SW 1271 (cell line): ENCODE measurements at places on chromosomes 5 and 9.
A peak's percentile ranks its signal among the peaks of the same experiment; 100 is the strongest.

- DNase-seq = peak; percentile 67
Observed at GRCh38 chr5:151739939-151740335, 18.5 kb downstream of the ATOX1 start.

DNA sequence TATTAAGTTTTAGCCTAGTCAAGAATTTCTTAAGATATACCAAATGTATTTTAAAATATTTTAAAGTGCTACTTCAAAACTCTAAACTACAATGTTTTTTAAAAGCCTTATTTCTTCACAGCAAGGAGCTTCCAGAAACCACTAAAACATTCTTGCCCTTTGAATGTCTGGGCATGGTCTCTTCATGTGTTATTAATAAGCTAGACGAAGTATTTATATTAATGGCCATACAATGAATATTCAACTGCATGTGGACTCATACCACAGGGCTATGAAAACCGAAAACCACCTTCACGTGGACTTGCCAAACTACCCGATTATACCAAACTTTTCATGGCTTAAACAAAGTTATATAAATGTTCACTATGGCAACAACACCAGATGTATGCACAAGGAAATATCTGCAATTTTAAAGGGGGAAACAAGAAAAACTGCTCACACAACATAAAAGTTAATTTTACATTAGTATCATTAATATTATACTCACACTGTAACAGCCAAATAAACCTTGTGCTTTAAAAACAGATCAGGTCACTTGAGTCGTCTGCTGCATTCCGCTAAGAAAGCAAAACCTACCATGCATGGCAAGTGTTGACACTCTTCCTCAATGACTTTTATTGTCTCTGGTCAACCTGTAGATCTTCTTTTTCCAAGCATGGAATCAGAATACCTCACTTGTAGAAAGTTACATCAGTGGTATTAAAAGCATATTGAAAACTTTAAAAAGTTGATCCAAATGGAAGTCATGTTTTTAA lies 246.3 kb downstream of the BNC2 start:
- DNase-seq = no peak

GRCh38 chr9:81224166-81225081 lies 464.9 kb downstream of the TLE1 start:
- DNase-seq = no peak

GRCh38 chr5:74201334-74202081 lies 439.0 kb downstream of the ENC1 start:
- DNase-seq = no peak

DNA sequence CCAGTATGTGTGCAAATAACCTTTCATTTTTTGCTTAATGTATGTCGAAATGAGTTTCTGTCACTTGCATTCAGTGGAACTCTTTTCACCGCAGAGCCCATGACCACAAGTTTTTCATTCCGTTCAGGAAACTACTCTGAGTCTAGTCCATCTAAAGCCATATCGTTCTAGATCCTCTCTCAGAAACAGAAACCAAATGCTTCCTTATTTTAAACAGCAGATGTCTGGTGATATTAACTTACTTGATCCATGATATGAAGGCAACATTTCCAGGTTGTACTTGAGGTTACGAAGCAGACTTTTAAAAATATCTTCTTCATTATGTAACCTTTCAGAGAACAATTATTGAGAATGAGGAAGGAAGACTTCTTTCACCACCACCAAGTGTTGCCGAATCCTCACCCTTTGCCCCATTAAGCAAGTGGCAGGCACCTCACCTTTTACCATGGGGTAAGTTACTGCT lies 72.4 kb upstream of the GNAQ start:
- DNase-seq = no peak

GRCh38 chr9:26243029-26243697 lies 564.9 kb upstream of the TUSC1 start:
- no peak for DNase-seq

DNA sequence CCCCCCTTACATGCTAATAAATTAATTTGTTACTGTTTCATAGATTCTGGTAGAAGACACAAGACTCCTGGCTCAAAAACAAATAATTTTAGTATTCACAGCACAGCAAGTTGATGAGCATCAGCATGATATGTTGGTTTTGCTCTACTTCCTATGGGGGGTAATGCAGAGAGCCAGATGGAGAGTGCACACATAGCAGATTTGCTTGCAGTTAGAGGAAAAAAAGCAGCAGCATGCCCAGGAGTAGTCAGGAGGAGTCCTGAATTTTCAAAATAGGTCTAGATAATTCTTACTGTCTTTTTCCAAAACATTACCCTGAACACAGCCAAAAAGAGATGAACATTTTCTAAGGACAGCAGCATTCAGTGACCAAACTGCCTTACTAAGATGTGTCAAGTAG lies 261.3 kb downstream of the COX7C start:
- no peak for DNase-seq

DNA sequence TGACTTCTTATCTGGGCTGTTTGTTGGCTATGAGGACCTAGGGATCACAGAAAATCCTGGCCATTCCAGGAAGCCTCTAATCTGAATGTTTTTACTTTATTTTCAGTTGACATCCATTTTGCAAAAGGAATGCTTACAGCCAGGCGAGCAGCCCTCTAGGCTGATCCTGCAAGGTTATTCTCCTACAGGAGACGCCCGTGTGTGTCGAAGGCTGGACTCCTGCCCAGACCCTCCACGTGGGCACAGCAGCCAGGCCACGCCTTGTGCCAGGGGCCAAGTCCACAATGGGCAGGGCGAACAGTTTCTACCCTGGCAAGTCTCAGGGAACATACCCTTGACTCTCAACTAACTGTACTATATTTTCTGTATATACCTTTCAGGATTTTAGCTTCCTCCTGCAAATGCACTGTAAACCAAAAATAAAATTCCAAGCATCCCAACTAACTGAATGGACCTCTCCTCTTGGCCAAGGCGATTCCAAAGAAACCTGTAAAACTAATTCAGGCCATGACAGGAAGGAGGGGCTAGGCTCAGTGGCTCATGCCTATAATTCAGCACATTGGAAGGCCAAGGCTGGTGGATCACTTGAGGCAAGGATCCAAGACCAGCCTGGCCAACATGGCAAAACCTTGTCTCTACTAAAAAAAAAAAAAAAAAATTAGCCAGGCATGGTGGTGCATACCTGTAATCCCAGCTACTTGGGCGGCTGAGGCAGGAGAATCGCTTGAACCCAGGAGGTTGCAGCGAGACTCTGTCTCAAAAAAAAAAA lies 5.7 kb downstream of the CMBL start:
- DNase-seq = no peak

DNA sequence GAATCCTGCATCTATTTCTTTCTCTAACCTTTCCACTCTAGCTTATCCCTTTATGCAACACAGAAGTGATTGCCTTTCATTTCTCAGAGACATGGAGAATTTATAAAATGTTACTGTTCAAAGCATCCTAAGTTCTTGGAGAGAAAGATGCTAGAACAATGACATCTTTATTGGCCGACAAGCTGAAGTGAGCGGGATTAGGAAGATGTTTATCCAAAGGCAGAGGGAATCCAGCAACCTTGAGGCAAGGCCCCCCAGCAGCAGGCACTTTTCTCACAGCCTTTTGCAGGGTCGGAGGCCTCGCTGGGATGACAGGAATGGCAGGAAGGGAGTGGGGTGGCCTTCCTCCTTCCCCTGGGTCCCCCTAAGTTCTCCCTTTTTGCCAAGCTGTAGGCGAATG lies 204.8 kb downstream of the GAPVD1 start:
- no peak for DNase-seq

- no peak for DNase-seq
Observed at GRCh38 chr9:127767909-127768331, 10.5 kb downstream of the SH2D3C start.

GRCh38 chr5:122063836-122064235 lies 14.2 kb downstream of the LOX start:
- DNase-seq = no peak

- no peak for DNase-seq
Observed at GRCh38 chr5:122199146-122199545, 69.8 kb downstream of the ZNF474 start.

GRCh38 chr9:94888775-94889174 lies 162.3 kb downstream of the AOPEP start:
- DNase-seq = no peak

DNA sequence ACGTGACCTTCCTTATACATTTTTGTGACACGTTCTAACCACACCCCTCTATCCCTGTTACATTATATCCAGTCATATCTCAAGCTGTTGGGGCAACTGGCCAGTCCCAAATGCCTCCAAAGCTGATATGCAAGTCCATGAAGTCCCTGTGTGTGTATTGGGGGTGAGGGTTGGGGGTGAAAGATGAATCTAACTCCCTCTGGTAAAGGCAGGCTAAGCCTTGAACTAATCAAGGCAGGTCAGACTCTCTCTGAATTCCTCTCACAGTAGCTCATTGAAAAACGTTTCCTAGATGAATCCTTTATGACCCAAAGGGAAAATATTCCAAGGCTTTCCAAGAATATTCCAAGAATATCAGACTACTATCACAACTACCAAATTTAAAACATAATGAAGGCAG lies 174.4 kb downstream of the MUSK start:
- DNase-seq = no peak

DNA sequence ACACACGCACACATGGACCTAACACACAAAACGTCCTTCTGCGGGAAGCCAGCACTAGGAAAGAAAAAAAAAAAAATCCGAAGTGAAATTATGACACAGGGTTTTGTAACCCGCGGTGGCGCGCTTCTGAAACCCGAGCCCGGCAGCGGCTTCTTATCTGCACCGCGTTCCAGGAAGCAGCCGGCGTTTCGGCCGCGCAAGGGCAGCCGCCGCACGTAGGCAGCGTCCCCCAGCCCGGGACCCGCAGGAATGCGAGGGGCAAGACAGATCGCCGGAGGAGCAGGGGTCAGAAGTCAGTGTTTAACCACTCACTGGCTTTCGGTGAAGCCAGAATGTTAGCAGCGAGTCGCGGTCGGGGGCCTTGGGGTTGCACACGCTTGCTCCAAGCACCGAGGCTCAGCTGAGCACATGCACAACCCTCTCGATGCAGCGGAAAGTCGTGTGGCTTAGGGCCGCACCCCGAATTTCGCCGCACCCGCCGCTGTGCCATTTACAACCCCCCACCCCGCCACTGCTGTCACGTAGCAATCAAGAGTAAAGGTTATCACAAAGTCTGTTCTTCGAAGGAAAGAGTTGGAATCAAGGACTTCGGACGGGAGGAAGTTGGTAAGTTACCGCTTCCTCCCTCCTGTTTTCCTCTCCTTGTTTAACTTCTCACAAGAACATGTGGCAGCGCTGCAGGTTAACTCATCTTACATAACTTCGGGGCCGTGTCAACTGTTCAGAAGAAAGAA lies 167.9 kb downstream of the AUH start:
- no peak for DNase-seq

- DNase-seq = no peak
Observed at GRCh38 chr5:38923661-38924451, 78.0 kb downstream of the OSMR start.

- DNase-seq = no peak
Observed at GRCh38 chr5:136108766-136109165, 23.9 kb upstream of the SMAD5 start.

DNA sequence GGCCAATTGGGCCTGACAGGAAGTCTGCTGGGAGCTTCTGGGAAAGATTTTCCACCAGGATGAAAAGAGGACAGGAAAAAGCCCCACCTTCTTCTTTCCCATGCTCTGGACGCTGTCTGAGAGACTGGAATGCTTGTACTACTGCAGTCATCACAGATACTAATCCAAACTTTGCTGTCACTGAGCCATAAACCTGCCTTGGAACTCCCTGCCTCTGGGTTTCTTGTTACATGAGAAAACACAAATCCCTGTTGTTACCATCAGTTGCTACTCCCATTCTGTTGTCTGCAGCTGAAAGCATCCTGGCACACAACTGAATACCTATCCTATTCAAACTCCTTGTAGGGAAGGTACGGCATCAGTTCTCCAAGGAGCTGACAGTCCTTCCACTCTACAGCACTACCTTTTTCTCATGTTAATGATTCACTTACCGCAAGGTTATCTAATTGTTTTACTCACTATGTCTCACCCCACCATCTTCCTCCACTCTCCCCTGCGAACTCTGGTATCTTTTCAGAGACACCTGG lies 167.5 kb downstream of the CDK5RAP2 start:
- no peak for DNase-seq

DNA sequence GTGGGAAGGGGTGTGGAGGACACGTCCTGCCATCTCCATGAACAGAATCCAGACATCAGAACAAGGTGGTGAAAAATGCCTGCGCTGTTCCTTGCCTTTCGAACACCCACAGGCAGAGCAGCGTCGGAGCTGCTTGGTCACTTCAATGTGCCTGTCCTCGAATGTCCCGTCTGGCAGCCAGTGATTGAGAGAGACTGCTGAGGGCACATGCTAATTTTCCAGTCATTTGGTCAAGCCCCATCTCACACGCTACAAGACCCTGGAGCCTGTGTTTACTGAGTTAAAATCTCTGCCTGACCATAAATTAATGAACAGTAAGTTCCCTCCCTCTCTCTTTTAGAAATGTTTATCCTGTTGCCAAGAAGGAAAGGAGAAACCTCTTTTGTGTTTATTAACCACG lies 149.3 kb downstream of the NTRK2 start:
- DNase-seq = no peak

DNA sequence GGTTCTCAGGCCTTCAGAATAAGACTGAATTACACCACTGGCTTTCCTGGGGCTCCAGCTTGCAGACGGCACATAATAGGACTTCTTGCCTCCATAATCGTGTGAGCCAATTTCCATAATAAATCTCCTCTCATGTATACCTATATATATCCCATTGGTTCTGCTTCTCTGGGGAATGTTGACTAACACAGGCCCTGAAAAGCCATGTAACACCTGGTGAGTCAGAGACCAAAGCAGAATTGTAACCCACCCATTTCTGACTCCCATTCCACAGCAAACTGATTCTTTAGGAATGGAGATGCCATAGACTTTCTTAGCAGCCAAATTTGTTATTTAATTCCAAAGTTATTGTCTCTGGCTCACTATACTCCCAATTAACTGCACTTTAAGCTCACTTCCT lies 85.4 kb upstream of the AGXT2 start:
- no peak for DNase-seq

GRCh38 chr9:114621975-114622609 lies 11.0 kb downstream of the TMEM268 start:
- no peak for DNase-seq

DNA sequence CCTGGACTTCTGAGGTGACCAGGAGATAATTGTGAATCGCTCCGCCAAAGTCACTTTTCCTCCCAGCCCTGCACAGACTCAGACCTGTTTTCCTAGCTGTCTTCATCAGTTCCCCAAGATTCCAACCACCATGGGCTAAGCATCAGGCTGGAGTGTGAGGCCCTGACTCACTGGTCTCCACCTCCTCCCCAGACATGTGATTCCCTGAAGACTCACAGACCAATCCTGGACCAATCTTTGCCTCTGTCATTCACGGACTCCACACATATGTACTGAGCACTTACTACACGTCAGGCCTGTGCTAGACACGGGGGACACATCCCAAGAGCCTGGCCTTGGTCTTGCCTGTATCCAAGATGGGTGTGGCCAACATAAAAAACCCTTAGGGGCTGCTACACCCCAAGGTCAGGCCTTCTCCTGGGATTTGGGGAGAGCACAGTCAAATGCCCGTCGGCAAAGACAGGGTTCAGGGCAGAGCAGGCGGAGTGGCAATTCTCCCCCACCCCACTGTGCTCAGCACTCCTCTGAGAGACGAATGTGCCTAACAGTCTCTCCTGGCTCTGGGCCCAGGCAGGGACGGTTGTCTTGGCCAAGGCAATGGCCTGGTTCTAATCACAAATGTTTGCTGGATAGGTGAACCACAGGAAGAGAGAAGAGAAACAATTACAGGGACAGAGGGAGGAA lies 11.9 kb downstream of the EEIG1 start:
- peak; percentile 19 for DNase-seq
